ENCODE measurements at places on chromosomes 3 and 15. TPM values are rescaled to one million over a fixed set of nuclear protein-coding genes. Genes with fewer than 3 reads are reported as not detected.

GRCh38 chr3:167733961-167734497 lies 663 bp downstream of the PDCD10 start:
- no peak for DNase-seq

GRCh38 chr15:74460298-74460697 lies 662 bp downstream of the UBL7 start:
- no peak for DNase-seq

- DNase-seq = no peak
These were observed 58.1 kb downstream of the NGLY1 start for GRCh38 chr3:25724948-25725645.

DNA sequence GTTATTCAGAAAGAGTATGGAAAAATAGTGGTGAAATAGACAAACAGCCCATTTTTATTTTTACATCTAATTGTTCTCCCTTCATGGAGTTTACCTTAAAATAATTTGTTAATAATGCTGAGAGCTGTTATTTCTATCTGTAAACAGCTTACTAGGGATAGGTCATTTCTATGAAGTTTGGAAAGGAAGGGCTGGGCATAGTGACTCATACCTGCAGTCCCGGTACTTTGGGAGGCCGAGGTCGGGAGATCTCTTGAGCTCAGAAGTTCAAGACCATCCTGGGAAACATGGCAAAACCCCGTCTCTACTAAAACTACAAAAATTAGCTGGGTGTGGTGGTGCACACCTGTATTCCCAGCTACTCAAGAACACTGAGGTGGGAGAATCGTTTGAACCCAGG lies 624.3 kb upstream of the LMCD1 start:
- DNase-seq = no peak

DNA sequence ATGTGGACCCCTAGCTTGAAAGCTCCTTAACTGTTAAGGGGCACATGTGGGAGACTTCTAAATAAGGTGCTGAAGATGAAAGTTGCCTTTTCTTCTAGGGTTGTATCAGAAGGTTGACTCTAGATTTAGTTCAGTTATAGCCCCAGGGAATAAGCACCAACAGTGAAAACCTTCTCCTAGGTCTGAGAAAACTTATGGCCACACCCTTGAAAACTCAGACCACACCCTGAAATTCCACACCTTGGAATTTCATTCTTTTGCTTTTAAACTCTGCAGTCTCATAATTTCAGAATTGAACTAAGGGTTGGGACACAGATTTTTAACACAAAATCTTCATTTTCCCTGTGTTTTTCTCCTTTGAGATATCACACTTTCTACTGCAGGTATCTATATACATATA lies 355.8 kb upstream of the IL12A start:
- DNase-seq = no peak

GRCh38 chr15:68275165-68275746 lies 2.3 kb upstream of the FEM1B start:
- DNase-seq = no peak

DNA sequence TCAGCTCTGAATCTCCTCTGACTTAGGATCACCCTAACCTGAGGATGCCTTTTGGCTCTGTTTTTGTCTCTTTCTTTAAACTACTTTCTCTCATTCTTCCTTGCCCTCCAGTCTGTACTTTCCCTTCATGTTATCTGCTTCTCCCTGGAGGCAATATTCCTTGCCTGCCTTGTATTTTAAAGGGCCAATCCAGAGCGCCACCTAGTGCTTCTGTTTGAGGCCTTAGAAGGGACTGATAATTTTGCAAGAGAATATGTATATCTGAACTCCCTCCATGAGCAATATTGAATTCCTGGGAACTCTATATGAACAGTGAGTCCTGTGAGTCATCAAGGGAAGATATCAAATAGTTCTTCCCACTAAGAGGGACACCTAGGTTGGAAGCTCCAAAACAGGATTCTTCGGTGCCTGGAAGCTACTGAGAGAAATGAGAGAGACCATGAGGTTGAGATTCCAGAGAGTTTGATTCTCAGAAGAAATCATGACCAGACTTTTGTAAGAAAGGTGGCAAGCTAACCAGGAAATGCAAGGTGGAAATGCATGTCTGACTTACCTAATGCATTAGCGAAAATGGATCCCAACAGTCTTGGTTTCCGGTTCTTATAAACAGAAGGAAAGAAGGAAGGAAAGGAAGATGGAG lies 203.8 kb upstream of the CD96 start:
- DNase-seq = no peak

- DNase-seq = no peak
These were observed 9.2 kb downstream of the MITF start for GRCh38 chr3:69748503-69748902.

DNA sequence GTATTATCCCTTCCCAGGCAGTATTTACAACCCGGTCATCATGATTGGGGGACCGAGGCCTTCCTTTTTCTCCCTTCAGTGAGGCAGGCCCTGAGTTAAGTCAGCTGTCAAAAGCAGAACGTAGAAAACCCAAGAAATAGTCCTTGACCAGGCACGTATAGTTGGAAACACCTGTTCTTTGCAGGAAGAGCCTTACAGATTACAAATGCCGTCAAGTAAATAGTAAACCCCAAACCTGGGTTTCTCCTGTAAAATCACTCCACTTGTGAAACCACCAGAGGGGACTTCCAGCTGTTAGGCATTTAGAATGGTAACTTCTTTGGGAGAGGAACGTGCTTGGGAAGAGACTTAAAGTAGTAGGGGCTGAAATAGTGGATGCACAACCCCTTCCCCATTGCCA lies 1.0 kb upstream of the BTBD1 start:
- DNase-seq = no peak

- no peak for DNase-seq
These were observed 47.6 kb downstream of the LARS2 start for GRCh38 chr3:45435961-45436360.

- DNase-seq = no peak
These were observed 223.2 kb downstream of the MTHFS start for GRCh38 chr15:79673416-79674123.

DNA sequence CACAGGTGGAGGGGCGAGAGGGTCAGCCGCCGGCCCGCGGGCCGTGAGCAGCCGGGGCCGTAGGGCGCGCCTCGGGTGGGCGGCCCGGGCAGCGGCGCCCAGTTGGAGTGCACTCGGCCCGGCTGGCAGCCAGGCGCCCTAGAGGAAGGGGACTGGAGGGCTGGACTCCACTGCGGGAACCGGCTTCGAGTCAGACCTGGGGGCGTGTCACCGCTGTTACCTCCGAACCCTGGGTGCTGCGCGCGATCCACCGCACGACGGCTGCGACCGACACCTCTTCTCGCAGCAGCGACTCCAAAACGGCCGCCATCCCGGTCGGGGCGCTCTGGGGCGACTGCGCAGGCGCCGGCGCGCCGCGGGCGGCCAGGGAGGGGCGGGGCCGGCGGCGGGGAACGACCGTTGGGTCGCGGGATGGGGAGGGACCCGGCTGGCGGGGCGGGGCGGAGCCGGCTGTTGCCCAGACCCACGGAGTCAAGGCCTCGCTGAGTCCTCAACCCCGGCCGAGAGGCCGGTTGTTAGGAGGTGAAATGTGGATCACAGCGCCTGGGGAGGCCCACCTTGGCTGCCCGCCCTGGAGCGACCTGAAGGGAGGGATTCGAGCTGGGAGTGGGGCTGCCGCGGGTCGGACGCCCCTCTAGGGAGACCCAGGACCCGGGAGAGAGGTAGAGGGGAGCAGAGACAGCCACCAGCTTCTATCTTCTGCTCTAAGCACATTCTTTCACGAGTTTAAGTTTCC lies at the start of gene CDAN1:
TSS of gene CDAN1 (minus strand) at position 336 of the 736 bp plus-strand sequence. CDS start at position 310, 26 bp downstream.
- peak; percentile 72 for DNase-seq

DNA sequence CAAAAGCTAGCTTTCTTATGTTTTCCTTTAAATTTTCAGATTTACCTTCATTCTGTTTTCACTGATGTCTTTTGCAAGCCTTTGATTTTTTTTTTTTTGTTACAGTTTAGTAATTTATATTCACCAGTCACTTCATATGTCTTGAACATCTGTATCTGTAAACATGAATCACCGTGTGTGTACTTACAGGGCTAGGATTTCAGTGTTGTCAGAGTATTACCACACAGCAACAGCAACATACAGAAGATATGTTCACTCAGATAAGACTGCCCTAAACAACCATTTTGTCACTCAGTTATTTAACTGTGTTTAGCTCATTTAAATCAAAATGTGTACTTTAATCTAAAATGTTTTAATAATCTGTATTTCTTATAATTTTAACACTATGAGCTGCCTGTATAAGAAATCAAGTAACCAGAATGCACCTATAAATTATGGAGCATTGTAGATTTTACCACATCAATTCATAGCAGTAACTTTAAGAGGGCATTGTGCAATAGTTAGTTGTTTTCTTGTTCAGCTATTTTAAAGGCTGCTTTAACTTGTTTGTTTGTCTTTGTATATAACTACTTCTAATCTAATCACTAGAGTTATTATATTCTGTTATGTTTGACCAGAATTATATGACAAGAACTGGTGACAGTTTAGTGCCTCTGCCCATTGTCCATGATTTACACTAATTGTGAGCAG lies 50.4 kb downstream of the GHSR start:
- no peak for DNase-seq

- DNase-seq = no peak
These were observed 103.9 kb upstream of the MB21D2 start for GRCh38 chr3:193021506-193022010.

DNA sequence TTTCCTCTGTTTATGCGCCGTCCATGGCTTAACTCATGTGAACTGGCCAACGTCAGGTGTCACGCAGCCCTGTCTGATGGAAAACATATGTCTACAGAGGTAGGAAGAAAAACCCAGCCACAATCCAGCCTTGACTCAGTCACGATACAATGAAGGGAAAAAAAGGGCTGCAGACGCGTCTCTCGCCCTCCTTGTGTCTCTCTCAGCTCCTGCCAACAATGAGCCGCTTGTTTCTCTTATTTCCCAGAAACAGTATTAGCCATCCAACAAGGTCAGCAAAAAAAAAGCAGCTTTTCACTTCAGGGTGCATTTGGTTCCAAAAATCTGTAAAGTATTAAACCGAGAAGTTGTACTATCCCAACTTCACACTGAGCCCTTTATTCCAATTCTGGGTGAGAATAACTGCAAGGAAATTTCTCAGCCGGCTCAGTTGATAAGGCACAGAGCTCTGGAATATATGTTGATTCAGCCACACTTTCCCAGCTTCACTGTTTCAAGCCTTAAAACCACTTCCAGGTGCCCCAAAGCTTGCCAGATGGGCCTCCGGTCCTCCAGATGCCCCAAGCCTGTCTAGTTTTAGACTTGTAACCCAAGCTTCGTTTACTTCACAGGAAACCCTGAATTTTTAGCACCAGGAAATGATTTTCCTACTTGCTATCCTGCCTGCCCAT lies 79.4 kb downstream of the TM4SF4 start:
- no peak for DNase-seq

DNA sequence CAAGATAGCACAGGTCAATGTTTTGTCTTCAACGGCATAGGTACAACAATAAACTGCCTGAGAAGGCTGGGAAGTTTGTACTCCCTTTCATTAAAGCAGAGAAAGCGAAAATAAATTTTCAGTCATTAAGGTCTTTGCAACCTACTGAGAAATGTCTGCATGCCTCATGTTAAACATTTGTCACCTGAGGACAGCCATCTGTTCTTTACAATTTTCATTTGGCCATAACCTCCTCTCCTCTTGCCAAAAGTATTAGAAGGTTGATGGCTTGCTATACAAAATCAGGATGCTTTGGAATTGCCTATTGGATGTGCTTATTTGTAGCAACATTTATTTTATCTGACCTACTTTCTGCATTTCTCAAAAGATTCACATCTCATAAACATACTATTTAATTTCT lies 122.7 kb downstream of the GOLIM4 start:
- no peak for DNase-seq

GRCh38 chr3:187706971-187707370 lies 4.6 kb upstream of the RTP2 start:
- DNase-seq = no peak

- DNase-seq = no peak
These were observed 15.4 kb upstream of the MUC20 start for GRCh38 chr3:195705081-195705991.

DNA sequence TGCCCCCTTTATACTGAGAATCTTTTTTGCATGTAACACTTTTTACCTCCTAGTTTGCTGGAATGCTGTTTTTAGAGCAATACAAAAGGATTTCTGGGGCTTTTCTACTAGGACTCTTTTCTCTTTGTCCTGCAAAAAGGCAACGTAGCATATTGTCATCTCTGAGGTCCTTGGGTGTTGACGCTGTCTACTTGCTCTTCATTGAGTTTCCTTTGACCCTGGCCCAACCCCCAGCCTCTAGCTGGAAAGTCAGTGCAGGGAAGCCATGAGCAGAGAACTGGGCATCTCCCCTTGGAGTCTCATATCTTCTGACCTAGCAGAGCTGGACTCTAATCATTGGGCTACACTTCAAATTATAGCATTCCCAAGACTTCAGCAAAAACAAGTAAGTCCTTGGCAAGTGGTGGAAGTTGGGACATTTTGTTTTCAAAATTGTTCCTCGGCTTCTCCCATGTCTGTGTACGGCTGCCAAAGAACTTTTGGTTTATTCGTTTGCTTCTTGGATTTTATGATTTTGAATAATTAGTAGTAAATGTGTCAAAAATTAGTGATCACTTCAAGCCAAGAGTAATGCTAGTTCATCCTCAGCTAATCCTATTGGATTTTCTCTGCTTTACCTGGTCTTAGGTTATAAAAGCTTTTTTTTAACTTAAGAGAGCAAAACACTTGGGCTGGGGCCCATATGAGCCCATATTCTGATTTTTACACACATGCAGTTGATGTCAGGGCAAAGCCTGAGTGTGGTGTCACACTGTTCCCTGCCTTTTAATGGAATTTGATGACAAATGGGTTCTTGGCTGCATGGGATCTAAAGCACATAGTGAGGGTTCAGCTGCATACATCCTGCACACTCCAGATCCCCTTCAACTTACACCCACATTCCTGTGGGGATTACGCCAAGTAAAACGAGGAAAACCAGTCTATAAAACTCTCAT lies 419.5 kb upstream of the C2CD4B start:
- no peak for DNase-seq

- DNase-seq = no peak
These were observed 207.1 kb downstream of the TP63 start for GRCh38 chr3:189838291-189838690.

DNA sequence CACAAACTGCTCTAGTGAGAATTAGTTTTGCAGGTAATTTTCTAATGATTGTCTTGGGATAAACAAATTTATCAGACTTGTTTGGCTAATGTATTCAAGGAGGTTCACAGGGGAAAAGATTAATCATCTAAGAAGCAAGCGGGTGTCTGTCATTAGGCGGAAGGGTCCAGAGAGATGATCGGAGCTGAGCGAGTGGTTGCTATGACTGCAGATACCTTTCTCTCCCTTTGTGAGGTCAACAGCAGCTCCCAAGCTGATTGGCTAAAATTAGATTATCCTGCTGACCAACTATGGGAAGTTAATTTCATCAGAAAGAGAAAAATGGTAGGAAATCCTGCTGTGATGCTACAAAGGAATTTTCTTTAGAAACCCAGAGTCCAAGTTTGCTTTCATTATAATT lies 276.0 kb downstream of the SOX2 start:
- DNase-seq = no peak

DNA sequence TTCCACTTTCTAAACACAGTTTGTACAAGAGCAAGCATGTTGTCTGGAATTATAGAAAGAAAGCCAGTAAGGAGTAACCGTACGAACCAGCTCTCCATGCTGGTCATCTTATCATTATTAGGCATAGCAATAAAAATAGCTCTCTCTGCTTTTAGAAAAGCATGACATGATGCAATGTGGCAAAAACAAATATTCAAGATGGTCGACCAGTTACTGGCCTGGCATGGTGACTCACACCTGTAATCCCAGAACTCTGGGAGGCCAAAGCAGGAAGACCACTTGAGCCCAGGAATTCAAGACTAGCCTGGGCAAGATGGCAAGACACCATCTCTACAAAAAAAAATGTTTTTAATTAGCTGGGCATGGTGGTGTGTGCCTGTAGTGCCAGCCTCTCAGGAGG lies 2.6 kb upstream of the MAP4 start:
- DNase-seq = no peak

The NANOGP8 gene
- not detected for polyA plus RNA-seq

The SLC28A2 gene
- polyA plus RNA-seq = 0.76 TPM

The PIAS1 gene
- 41.3 TPM for polyA plus RNA-seq

All from left renal pelvis (tissue), 4 donors.